Kidney tubule cell (primary cell): ENCODE measurements at places on chromosomes 4 and X.

DNA sequence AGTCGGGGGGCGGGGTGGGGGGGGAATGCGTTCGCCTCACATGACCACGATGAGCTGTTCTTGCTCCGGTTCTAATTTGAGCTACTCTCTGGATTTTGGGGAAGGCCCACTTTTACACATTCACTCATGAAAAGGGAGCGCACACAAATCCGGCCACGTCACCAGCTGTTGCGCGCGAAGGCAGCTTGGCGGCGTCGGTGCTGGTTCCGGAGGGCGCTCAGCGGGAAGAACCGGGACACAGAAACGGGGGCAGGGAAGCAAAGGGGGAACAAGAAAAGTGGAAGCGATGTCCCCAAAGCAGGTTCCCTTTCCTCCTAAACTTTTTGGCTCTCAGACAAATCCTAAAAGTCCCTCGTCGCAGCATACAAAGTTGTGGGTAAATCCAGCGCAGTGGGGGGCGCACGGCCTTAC is 605 bp downstream of the ANXA5 start:
- DNase-seq, result peak; percentile 82

DNA sequence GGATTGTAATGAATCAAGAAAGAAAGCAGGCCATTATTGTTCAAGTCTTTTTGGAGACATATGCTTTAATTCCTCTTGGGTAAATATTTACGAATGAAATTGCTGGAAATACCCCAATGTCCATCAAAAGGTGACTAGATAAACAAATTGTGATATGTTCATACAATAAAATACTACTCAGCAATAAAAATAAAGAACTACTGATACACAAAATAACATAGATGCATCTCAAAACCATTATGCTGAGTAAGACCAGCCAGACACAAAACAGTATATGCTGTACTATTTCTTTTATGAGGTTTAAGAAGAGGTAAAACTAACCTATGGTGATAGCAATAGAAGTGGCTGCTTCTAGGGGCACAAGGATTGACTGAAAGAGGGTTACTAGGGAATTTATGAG is 28.8 kb upstream of the JADE1 start:
- DNase-seq, result no peak

- no peak for DNase-seq
Measured at GRCh38 chr4:86613734-86614133, 19.6 kb downstream of the PTPN13 start.

DNA sequence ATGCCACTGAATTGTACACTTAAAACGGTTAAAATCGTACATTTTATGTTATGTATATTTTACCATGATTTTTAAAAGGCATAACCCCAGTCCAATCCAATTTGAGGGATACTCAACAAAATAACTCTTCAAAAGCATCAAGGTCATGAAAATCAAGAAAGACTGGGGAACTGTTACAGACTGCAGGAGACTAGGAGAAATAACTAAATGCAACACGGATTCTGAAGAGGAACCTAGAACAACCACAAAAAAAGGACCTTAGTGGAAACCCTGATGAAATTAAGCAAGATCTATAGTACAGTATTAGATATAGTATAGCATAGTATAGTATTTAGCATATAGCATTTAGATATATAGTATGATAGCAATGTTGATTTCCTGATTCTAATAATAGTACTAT is 26.8 kb downstream of the SH3KBP1 start:
- DNase-seq, result no peak

- no peak for DNase-seq
Measured at GRCh38 chr4:10117359-10118047, 904 bp upstream of the WDR1 start.

DNA sequence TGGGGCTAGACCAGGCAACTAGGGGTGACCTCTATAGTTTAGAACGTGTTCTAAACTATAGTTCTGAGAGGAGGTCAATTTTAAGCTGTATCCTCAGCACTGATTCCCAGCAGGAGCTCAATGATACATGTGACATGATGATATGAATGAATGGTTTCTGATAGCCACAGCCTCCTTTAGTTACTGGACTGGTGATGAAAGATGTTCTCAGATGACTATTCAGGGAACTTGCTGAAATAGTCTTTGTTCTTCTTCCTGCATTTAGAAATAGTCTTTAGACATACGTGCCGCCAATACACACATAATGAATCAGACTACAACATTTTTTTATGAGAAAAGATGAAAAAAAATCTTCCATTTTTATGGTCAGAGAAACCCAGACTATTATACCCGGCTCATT is 116.3 kb upstream of the TMEM150C start:
- DNase-seq, result no peak

- DNase-seq, result peak; percentile 46
Measured at GRCh38 chrX:67612231-67612630, 68.4 kb downstream of the AR start.
